NCI-H226 (cell line): ENCODE measurements at places on chromosomes 5 and 9.

DNA sequence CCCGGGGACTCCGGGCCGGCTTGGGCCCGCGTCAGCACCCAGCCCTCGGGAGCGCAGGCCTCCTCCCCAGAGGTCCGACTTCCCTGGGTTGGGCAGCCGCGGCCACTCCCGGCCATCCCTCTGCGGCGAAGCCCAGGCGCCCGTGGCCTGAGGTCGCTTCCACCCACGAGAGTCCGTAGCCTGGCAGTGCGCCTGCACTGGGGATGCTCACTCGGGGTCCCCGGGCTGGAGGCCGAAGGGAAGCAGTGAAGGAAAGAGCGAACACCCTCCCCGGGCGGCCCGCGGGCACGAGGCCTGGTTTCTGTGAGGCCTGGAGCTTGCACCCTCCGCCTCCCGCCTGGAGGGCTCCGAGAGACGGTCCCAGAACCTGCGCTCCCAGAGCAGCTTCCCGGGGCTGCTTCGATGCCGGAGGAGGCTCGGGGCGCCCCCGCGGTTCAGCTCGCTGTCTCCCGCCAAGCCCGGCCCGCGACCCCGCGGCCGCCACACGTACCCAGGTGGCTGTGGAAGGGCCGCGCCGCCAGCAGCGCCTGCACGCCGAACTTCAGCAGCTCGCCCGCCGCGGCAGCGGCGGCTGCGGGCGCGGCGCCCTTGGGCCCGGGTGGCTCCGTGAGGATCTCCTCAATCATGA lies 607 bp downstream of the BARX1 start:
- DNase-seq: no peak

DNA sequence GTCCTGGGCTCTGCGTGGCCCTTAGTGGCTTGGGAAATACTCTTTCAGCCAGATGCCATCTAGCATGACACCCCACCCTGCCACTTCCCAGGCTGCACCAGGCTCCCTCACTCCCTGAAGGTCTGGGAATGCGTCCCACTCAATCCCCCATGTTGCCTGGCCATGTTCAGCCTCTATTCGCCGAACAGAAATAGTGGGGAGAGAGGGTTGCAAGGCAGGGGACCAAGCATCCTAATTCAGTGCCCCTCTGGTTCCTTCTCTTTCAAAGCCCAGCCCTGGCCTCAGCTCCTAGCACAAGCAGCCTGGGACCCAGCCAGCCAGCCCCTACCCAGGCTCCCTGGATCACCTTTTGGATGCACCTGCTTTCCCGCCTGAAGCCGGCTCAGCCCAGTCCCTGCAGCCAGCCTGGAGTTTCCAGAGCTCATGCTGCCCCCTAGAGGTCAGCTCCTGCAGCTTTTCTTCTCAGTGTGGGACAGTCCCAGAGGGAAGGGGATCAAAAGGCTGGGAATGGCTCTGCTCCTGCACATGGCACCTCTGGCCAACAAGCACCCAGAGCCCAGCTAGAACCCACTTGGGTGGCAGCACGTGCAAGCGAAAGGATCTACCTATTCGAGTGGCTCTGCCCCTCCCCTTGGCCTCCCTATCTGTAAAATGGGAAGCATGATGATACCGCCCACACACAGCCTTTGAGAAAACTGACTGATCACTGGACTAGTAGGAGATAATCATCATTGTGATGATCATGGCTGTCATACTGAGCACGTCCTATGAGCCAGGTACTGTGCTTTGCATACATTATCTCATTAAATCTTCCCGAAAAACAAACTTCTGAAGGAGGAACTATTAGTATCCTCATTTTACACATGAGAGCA lies 48.7 kb upstream of the C5orf58 start:
- DNase-seq: peak; percentile 21

GRCh38 chr5:56522960-56523359 lies 289.8 kb upstream of the ANKRD55 start:
- DNase-seq: peak; percentile 47

GRCh38 chr9:92669527-92669889 lies 423 bp downstream of the IPPK start:
- no peak for DNase-seq

- DNase-seq: no peak
Measured at GRCh38 chr9:121301881-121302286, 33.9 kb downstream of the GSN start.

DNA sequence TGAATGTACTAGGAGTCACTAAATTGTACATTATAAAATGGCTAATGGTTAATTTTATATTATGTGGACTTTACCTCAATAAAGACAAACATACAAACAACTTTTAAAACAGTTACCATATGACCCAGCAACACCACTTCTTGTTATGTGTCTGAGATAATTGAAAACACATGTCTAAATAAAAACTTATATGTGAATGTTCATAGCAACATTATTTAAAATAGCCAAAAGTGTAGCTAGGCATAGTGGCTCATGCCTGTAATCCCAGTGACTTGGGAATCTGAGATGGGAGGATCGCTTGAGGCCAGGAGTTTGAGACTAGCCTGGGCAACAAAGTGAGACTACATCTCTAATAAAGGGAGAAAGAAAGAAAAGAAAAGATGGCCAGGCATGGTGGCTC lies 22.9 kb downstream of the SLC35A4 start:
- DNase-seq: no peak

- no peak for DNase-seq
Measured at GRCh38 chr5:74865256-74865803, 857 bp downstream of the FAM169A start.

DNA sequence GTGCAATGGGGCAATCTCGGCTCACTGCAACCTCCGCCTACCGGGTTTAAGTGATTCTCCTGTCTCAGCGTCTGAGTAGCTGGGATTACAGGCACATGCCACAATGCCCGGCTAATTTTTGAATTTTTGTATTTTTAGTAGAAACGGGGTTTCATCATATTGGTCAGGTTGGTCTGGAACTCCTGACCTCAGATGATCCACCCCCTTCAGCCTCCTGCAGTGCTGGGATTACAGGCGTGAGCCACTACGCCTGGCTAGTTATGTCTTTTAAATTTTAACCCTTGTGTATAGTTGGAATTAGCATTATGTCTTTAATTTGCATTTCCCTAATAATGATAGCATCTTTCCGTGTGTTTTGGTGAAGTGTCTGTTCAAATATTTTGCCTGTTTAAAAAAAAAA lies 11.5 kb downstream of the GPBP1 start:
- no peak for DNase-seq

DNA sequence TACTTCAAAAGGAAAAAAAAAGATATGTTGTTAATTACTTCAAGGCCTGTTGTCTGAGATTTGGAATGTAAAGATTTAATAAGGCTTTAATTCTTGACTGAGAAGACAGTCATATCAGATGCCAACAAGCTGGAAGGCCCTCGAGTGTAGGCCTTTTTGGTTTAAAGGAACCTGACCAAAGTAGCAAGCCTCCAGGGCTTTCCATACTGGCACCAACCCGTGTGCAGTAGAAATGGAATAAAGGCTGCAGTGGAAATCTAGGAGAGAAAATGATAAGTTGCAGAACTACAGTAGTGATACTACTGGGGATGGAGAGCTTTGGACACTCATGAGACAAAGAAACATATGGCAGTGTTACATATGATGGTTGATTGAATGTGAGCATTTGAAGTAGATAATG lies 358.0 kb downstream of the TAF11L14 start:
- no peak for DNase-seq

- no peak for DNase-seq
Measured at GRCh38 chr9:20984506-20984905, 46.9 kb downstream of the HACD4 start.

DNA sequence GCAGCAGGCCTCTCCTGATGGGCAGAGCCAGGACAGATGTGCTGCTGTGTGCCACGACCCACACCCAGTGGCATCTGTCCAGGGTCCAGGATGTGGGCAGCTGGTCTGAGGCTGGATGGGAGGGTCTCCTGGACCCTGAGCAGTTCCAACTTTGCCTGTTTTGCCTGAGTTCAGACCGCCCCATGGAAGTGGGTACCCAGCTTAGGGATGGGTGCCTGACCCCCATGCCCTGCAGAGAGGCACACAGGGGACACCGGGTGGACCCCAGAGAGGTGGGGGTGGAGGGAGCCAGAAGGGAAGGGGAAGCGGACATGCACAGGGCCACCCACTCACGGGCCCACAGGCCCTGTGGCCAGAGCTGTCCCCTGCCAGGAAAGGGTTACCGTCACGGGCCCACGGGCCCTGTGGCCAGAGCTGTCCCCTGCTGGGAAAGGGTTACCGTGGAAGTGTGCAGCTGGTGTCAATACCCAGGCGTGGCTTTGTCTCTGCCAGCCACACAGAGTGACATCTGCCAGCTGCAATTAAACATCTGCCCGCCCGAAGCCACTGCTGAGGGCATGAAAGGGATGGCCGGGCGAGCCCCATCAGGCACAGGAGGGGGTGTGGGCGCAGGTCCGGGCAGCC lies 50.0 kb downstream of the NACC2 start:
- DNase-seq: no peak

GRCh38 chr9:90100014-90100413 lies 495.2 kb downstream of the GADD45G start:
- peak; percentile 12 for DNase-seq

DNA sequence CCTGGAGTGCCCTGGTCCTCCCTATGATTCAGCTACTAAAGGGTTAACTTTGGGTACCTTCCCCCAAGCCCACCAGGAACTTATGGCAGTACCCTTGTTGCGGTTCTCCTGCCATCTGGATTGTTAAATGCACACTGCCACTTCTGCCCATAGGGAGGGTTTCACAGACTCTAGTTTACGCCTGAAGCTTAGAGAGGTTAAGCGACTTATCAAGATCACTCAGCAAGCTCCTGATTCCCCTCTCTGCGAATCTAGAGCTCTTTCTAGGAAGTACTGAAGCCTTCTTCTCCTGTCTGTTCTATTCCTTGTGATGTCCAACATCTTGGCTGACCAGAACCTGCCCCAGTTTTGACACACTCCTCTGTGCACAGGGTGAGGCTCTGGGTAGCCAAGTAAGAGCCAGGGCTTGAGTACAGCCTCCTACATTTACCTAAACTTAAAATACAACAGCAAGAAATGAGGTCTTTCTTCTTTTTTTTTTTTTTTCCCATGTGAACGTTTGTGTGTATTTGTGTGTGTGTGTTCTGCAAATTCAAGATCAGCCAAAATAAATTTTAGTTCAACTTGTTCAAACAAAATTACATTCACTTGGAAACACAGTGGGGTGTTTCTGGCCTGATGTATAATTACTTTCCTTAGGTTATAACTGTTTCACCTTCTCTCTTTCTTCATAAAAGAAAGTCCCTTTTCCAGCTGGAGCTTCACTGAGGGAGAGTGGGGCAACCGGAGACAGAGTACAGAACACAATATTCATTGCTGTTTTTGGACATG lies 28.7 kb upstream of the KLF4 start:
- no peak for DNase-seq

DNA sequence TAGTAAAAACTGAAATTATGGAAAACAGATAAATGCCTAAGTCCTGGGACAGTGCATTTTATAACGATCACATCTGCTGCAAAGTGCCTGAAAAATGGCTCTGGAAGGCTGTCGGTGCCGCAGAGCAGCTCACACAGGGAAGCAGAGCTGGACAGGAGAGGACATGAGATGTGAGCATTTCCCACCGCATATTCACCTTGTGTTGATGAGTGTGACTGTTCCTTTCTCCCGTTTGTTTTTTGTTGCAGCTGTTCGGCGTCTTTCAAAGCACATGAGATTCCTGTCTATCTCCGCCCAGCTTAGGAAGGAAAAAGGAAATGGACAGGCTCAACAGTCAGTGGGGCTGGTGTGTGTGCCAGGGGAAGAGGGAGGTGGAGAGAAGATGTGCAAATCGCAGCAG lies 164.9 kb upstream of the SEMA6A start:
- no peak for DNase-seq

DNA sequence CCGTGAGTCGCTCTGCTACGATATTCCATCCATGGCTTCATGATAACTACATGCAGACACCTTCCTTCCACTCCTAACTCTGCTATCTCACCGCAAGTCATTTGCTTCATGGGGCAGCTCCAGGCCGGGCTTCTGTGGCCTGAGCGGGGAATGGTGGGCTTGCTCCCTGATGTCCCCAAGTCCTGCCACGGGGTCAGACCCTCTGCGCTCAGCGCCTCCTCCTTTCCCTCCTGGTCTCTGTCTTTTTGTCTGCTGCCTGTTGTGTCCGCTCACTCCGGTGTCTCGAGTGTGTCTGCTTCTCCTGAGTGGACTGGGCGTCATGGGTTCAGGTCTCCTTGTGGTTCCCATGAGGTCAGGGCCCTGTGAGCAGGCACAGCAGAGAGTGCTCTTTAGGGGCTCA lies 139.6 kb downstream of the CACNA1B start:
- DNase-seq: no peak

DNA sequence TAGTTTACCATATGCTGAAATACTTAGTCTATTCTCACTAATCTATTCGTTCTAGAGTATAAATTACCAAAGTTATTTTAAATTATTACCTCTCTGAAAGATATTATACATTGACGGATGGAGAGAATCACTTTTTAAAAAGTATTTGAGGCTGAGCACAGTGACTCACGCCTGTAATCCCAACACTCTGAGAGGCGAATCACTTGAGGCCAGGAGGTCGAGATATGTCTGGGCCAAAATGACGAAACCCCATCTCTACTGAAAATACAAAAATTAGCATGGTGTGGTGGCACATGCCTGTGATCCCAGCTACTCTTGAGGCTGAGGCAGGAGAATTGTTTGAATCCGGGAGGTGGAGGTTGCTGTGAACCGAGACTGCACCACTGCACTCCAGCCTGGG lies 64.0 kb upstream of the SPATA31C2 start:
- no peak for DNase-seq

- DNase-seq: no peak
Measured at GRCh38 chr9:21030389-21031035, 928 bp downstream of the HACD4 start.

DNA sequence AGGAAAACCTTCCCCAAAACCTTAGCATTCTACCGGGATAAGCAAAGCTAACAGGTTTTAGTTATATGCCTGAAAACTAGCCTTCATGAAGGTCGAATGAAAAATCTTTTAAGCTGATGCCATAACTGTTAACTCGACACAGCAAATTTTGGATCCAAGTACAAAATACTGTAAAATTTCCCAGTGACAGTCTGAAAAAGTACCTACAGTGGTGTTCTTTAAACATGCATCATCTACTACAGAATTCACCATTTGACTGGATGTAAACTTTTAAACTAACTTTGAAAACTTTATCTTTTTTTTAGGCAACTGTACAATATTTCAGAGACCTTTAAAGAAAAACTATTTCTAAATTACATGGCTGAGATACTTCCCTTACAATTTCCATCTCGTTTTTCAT lies 791 bp downstream of the RAPGEF6 start:
- DNase-seq: no peak

DNA sequence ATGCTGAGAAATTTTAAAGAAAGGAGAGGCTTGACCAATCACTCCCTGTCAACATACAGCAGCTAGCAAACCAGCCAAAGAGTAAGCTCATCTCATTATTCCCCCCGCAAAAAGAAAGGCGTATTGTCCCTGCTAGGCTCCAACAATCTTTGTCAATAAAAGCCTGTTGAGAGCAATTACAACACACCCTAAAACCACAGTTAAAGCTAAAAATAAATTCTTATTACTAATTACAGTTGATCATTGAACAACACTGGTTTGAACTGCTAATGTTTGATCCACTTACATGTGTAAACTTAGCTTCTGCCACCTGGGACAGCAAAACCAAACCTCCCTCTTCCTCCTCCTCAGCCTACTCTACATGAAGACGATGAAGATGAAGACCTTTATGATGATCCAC lies 151.2 kb downstream of the TSSK1B start:
- DNase-seq: no peak
